ENCODE measurements at places on chromosomes 11 and 22. TPM values are rescaled to one million over a fixed set of nuclear protein-coding genes. Genes with fewer than 3 reads are reported as not detected.

- no peak for DNase-seq
Measured at GRCh38 chr11:32162351-32162750, 71.5 kb downstream of the RCN1 start.

DNA sequence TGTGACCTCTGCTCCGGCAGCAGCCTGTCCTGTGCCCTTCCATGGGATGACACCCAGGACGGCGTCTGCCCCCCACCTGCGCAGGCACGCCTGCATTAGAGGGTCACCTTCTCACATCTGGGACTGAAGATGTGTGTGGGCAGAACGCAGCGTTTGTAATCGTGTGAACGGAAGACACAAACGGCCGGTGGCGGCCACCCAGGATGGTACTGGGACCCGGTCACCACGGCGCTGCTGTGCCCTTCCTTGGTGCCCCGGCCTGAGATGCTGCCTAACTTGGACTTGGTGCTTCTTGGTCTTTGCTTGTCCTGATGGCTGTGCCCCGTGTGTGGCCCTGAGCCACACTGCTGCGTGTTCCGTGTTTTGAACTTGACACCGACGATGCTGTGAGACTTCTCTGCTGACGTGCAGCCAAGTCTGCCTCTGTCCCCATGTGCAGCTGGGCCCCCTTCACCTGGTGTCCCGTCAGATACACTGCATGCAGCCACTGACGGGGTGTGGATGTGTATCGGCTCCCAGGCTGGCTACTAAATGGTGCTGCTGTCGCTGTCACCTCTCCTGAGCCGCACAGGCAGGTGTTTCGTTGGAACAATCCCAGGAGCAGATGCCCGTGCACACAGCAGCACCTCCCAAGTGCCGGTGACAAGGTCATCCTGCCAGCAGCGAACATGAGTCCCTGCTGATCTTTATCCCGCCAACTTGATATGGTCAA, 21.4 kb downstream of the YPEL1 start:
- DNase-seq, result no peak

DNA sequence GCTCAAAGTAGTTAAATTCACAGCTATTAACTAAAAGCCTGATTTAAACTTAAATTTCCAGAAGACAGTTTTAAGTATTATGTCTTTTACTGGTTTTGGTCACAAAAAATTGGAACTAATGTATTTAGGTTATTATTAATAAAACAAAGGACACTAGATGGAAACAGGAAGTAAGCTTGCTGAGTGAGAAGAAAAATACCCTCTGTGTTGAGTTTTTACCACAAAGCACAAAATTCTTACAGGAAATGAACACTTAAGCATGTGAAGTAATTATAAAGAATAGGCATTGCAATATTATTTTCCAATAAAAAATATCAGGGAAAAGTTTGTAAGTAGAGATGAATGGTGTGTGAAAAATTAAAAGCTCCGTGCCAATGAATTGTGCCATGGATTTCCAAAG, 46.3 kb downstream of the PIK3C2A start:
- no peak for DNase-seq

DNA sequence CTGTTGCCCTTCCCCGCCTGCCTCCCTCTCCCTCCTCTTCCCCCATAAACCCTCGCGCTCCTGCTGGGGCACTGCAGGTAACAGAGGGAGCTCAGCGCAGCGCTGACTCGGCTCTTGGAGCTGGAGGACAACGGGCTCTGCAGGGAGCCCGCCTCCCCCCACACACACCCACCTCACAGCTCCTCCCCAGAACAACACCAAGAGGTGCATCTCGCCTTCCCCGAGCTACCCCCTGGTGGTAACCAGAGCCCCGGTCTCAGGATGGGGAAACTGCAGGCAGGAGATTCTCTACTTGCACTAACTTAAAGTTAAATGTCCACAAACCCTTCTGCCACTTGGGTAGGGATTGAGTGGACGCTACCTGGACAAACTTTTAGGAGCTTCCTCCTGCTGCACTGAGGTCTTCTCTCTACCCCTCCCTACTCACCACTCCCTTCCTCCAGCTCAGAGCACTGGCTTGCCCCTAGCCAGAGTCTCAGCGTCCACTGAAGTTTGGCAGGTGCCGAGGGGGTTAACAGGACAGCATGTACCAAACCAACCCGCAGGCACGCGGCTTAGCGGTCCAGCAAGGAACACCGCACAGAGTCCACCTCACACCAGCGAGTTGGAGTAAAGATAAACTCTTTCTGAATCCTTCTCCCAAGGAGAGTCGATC, 4.0 kb upstream of the SCN4B start:
- no peak for DNase-seq

ACTN3 gene
- not detected for polyA plus RNA-seq

GRCh38 chr11:65554842-65555430, 3.2 kb downstream of the LTBP3 start:
- DNase-seq, result no peak

Measured in BJ (cell line).